Heart right ventricle (tissue), 16 donors: ENCODE measurements at places on chromosomes 1 and 21. TPM values are rescaled to one million over a fixed set of nuclear protein-coding genes. Genes with fewer than 3 reads are reported as not detected.

The ARHGAP30 gene
- polyA plus RNA-seq: 1.4 TPM

The CYP4Z1 gene
- polyA plus RNA-seq: 0.09 TPM

The MFSD2A gene
- polyA plus RNA-seq: 5.6 TPM

The C1orf94 gene
- polyA plus RNA-seq: not detected

The CYP2J2 gene
- polyA plus RNA-seq: 188 TPM

DNA sequence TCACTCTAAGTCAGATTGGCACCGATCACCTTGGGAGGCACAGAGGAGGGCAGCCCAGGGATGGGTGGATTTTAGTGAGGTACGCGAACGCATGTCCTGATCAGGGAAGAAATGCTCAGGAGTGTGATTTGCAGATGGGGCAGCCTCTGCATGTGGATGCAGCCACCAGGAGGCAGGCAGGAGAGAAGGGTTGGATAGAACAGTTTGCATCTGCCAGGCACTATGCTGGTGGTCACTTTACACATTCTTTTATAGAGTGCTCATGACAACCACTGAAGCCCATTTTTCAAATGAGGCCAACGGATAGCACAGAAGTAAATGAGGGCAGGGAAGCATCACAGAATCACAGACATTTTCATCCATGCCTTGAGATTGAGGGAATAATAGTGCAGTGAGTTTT, 5.7 kb downstream of the LAMB3 start:
- no peaks in the 10 kb centered on the region for H3K27me3 ChIP-seq
- H3K4me3 ChIP-seq: no peak overlapping the region
- peak overlapping the region; percentile 90 for H3K27ac ChIP-seq
- peaks cover 93% of the 10 kb centered on the region for H3K4me1 ChIP-seq
- DNase-seq: no peak
- no peaks in the 10 kb centered on the region for H3K36me3 ChIP-seq

- no peak for DNase-seq
- H3K27ac ChIP-seq: no peak overlapping the region
- no peaks in the 10 kb centered on the region for H3K4me1 ChIP-seq
- no peak overlapping the region for H3K4me3 ChIP-seq
- H3K27me3 ChIP-seq: no peaks in the 10 kb centered on the region
- H3K36me3 ChIP-seq: no peaks in the 10 kb centered on the region
Measured at GRCh38 chr1:229392936-229393335, 41.0 kb downstream of the ACTA1 start.

- no peak overlapping the region for H3K4me3 ChIP-seq
- no peaks in the 10 kb centered on the region for H3K27me3 ChIP-seq
Measured at GRCh38 chr1:216576234-216576937, 146.8 kb downstream of the ESRRG start.

- H3K27ac ChIP-seq: no peak overlapping the region
- no peaks in the 10 kb centered on the region for H3K27me3 ChIP-seq
- H3K36me3 ChIP-seq: no peaks in the 10 kb centered on the region
- no peak overlapping the region for H3K4me3 ChIP-seq
- DNase-seq: no peak
Measured at GRCh38 chr1:31571340-31572295, 4.7 kb upstream of the TINAGL1 start.

DNA sequence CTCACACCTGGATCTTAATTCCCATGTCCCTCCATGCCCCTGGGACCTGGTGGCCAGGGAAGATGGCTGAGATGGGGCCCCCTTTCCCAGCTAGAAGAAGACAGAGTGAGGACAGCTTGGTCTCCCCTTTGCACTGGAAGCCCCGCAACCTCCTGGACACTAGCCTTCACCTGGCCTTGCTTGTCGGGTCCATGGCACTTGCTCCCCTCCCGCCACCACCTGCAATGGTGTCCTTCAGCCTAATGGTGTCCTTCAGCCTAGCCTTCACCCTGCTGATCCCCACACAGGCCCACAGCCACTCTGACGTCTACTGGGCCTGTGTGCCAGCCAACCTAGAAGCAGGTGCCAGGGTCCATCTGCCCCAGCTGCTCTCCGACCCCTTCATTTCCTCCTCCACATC, 45.9 kb upstream of the EDN2 start:
- H3K36me3 ChIP-seq: no peaks in the 10 kb centered on the region
- no peaks in the 10 kb centered on the region for H3K27me3 ChIP-seq
- no peak for DNase-seq
- H3K4me1 ChIP-seq: peaks cover 1% of the 10 kb centered on the region
- H3K27ac ChIP-seq: no peak overlapping the region

GRCh38 chr1:179939941-179940340, 14.7 kb upstream of the CEP350 start:
- H3K36me3 ChIP-seq: no peaks in the 10 kb centered on the region
- no peak overlapping the region for H3K27ac ChIP-seq
- no peak overlapping the region for H3K4me3 ChIP-seq
- no peak for DNase-seq
- H3K4me1 ChIP-seq: no peaks in the 10 kb centered on the region

GRCh38 chr1:152252157-152252556, 28.2 kb upstream of the HRNR start:
- no peaks in the 10 kb centered on the region for H3K36me3 ChIP-seq
- no peaks in the 10 kb centered on the region for H3K4me1 ChIP-seq
- DNase-seq: no peak
- no peak overlapping the region for H3K27ac ChIP-seq

DNA sequence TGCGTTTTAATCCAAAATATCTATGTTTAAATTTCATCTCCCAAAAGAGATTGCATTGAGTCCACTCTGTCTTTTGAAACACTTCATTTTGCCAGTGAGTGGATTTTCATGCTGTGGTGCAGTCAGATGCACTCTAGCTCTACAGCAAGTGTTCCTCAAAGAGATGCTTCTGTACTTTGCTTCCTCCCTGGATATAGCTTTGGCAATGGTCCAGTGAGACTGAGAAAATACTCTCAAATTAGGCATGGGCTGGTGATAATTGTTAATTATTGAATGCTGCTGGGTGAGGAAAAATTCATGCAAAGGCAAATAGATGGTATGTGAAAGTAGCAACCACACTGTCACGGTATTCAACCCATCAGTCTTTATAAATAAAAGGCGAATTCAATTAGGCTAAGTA, 396.9 kb downstream of the ADGRL2 start:
- no peak overlapping the region for H3K27ac ChIP-seq
- H3K27me3 ChIP-seq: no peaks in the 10 kb centered on the region
- no peaks in the 10 kb centered on the region for H3K4me1 ChIP-seq
- no peak overlapping the region for H3K4me3 ChIP-seq
- no peak for DNase-seq
- H3K36me3 ChIP-seq: no peaks in the 10 kb centered on the region

DNA sequence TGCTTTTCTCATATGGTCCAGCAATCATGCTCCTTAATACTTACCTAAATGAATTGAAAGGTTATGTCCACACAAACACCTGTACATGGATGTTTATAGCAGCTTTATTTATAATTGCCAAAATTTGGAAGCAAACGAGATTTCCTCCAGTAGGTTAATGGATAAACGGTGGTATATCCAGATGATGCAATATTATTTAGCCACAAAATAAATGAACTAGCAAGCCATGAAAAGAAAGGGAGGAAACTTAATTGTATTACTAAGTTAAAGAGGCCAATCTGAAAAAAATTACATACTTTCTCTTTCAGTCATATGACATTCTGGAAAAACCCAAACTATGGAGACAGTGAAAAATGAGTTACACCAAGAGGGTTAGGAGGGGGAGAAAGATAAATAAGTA, 76.3 kb upstream of the LRRC7 start:
- no peaks in the 10 kb centered on the region for H3K27me3 ChIP-seq
- no peak for DNase-seq
- H3K36me3 ChIP-seq: no peaks in the 10 kb centered on the region
- no peaks in the 10 kb centered on the region for H3K4me1 ChIP-seq
- H3K4me3 ChIP-seq: no peak overlapping the region

GRCh38 chr1:179828554-179829110, 49.0 kb downstream of the TOR1AIP2 start:
- no peak for DNase-seq
- no peaks in the 10 kb centered on the region for H3K36me3 ChIP-seq
- peaks cover 5% of the 10 kb centered on the region for H3K4me1 ChIP-seq
- no peak overlapping the region for H3K4me3 ChIP-seq

DNA sequence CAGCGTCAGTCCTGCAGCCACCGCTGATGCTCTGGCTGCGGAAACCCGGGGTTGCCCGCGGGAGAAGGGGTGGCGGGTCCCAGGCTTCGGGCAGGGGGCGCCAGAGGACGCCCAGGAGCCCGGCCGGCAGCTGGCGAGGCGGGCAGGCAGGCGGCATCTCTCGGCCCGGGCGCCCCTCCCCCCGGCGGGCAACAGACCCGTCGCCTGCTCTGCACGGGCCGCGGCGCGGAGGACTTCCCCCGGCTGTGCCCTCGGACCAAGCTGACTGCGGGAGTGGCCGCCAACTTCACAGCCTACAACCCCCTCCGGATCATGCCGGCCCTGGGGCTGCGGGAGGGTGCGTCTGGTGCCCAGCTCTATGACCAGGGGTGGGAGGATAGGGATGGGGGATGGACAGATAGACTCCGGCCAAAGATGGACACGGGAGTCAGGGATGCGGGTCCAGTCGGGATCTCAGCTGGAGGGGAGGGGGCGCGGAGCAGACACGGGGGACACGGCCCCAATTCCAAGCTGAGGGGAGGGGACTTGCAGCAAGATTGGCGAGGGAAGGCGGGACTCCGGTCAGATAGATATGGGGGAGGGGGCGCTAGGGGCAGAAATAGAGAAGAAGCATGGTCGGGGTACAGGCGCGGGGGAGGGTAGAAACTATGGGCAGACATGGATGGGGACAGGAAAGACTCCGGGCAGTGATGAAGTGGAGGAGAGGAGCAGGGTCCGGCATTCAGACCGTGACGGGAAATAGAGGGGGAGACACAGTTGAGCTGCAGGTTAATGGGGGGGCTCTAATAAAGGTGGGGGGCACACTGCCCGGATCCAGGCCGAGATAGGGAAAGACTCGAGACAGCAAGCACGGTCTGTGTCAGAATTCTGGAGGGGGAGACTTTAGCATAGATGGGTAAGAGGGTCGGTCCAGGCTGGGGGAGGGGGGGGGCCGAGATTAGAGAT, 1.1 kb downstream of the ADGRB2 start:
- H3K4me3 ChIP-seq: peak overlapping the region; percentile 58
- peaks cover 42% of the 10 kb centered on the region for H3K4me1 ChIP-seq
- peaks cover 76% of the 10 kb centered on the region for H3K27me3 ChIP-seq
- no peak overlapping the region for H3K27ac ChIP-seq
- no peaks in the 10 kb centered on the region for H3K36me3 ChIP-seq
- peak; percentile 53 for DNase-seq

GRCh38 chr1:35925741-35926140, 5.2 kb upstream of the AGO3 start:
- peak; percentile 30 for DNase-seq
- no peaks in the 10 kb centered on the region for H3K36me3 ChIP-seq
- no peak overlapping the region for H3K4me3 ChIP-seq
- no peaks in the 10 kb centered on the region for H3K27me3 ChIP-seq

DNA sequence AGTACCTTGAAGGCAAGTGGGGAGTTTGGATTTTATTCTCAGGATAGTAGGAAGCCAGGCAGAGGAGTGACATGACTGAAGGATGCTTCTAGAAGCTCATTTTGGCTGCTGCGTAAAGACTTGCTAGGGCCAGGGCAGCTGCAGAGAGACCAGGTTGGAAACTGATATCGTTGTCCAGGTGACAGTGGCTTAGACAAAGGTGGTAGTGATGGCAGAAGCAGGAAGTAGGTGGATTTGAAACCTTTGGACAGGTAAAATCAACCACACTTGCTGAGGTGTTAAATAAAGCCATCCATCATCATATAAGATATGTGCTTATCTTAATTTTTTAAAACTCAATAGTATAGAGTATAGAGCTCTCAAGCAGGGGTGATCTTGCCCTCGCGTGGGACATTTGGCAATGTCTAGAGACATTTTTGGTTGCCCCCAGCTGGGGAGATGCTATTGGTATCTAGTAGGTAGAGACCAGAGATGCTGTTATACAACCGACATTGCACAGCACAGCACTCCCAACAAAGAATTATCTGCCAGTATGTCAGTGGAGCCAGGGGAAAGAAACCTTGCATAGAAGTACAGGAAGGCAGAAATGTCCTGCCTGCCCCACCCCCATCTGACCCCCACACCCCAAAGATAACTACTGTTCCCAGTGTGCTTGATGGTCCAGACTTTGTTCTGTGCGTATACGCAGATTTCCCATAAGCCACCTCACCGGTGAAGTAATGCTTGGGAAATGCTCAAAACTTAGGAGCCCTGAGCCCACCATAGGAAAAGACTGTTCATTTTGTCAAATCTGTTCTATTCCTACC, 31.1 kb downstream of the TMEM51 start:
- H3K36me3 ChIP-seq: no peaks in the 10 kb centered on the region
- H3K27me3 ChIP-seq: no peaks in the 10 kb centered on the region
- no peaks in the 10 kb centered on the region for H3K4me1 ChIP-seq
- H3K4me3 ChIP-seq: no peak overlapping the region
- H3K27ac ChIP-seq: no peak overlapping the region

DNA sequence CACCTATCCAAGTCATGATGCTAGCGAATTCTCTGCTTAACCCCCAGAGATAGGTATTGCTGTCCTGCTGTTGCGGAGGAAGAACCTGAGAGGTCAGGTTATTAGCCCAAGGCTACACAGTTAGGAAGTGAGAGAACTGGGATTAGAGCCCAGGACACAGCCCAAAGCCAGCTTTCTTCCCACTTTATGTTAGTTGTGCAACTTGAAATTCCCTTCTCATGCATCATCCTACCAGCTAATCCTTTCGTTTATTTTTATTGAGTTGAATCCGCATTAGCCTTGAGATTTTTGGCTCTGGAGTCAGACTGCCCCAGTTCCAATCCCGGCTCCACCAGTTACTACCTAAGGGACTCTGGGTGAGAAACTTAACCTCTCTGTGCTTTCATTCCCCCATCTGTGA, 65.4 kb downstream of the PLEKHA6 start:
- no peak overlapping the region for H3K4me3 ChIP-seq
- H3K4me1 ChIP-seq: peaks cover 23% of the 10 kb centered on the region
- no peaks in the 10 kb centered on the region for H3K36me3 ChIP-seq
- no peaks in the 10 kb centered on the region for H3K27me3 ChIP-seq
- peak overlapping the region; percentile 39 for H3K27ac ChIP-seq

GRCh38 chr1:27021354-27022031, 8.8 kb upstream of the TENT5B start:
- H3K27ac ChIP-seq: no peak overlapping the region
- no peak for DNase-seq
- H3K27me3 ChIP-seq: no peaks in the 10 kb centered on the region

DNA sequence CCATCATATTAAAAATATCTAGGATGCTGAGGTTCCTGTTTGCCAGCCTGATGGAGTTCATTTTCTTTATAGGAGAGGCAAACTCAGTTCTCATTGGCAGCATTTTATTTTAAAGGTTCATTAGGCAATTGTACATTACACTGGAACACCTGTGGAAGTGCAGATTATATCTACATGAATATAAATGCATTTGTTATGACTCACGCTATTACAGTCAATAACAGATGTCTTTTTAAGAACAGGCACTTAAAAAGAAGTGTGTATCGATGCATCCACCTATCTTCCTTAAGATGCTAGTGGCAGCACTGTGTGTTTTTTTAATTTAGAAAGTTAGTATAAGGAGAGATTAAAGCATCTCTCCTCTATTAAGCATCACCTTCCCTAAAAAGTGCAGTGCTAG, 276.5 kb downstream of the PRDM2 start:
- H3K27ac ChIP-seq: no peak overlapping the region
- no peaks in the 10 kb centered on the region for H3K27me3 ChIP-seq
- H3K4me3 ChIP-seq: no peak overlapping the region
- no peaks in the 10 kb centered on the region for H3K4me1 ChIP-seq

- no peaks in the 10 kb centered on the region for H3K27me3 ChIP-seq
- H3K27ac ChIP-seq: no peak overlapping the region
- no peak for DNase-seq
- peaks cover 9% of the 10 kb centered on the region for H3K4me1 ChIP-seq
- H3K4me3 ChIP-seq: no peak overlapping the region
- H3K36me3 ChIP-seq: no peaks in the 10 kb centered on the region
Measured at GRCh38 chr1:179807291-179807690, 64.2 kb downstream of the FAM163A start.
